Activated T-cell treated with anti-CD3 and anti-CD28 coated beads, Interleukin-2, amount 50 U/mL, for 4 hours (primary cell): ENCODE measurements at places on chromosomes 2 and 18. TPM values are rescaled to one million over a fixed set of nuclear protein-coding genes. Genes with fewer than 3 reads are reported as not detected.

- no peak for DNase-seq
These were observed 1531.9 kb upstream of the ACVR2A start for GRCh38 chr2:146312899-146313298.

DNA sequence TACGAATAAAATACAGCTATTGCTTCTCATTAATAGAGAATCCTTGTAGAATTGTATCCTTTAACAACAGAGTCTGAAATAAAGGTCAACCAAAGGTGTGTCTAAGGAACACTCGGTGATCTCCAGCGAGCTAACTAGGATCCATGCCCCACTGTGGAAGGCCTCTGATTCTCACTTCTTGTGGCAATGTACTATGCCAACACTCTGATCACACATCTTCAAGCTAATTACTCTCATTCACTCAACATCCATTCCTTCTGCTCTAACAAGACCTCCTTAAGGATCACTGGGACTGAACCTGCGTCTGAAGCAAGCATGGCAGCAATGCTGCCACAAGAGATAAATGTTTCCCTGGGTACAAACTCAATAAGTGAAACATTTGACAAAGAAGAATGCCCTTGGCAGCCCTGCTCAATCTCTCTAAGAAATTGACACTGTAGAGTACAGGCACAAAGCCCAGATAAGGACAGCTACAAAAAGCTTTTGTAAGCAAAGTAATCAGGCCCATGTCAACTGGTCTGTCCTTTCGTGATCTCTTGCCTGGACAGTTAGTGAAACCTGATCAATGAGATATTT, 74.6 kb upstream of the PARD3B start:
- no peak for DNase-seq

- DNase-seq: no peak
These were observed 843.2 kb upstream of the FANCL start for GRCh38 chr2:59084326-59084725.

DNA sequence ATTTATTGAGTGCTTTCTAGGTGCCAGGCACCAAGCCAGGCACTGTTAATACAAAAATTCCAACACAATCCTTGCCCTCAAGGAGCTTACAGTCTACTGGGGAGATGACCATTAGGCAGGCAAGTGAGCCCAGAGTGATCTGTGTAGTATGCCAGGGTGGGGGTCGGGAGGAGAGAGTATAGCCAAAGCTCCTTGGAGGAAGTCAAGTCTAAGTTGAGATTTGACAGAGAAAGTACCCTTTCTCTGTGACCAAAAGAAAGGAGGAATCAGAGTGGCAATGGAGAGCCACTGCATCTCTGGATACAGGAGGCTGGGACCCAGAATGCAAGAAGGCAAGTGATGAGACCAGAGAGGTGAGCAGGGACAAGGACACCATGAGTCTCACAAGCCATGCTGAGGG, 7.5 kb downstream of the ANKRD53 start:
- DNase-seq: no peak

GRCh38 chr2:235955664-235956063, 212.5 kb downstream of the GBX2 start:
- no peak for DNase-seq

DNA sequence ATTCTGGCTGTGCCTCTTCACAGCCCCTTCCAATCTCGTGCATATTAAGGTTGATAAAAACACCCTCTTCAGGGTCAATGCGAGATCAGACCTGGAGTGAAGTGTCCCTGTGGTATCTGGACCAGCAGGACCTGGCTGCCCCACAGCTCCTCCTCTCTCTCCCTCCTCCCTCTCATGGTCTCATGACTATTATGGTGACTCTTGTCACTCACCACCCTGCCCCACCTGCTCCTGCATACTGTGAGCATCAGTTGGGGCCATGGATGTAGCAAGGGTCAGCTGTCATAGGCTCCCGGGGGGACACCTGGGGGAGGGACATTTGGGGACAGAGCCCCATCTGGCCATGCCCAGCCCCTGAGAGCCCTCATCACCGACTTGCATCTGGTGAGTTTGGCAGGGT, 50.2 kb downstream of the ODC1 start:
- no peak for DNase-seq

- no peak for DNase-seq
These were observed 466.0 kb downstream of the RIT2 start for GRCh38 chr18:42649331-42650035.

DNA sequence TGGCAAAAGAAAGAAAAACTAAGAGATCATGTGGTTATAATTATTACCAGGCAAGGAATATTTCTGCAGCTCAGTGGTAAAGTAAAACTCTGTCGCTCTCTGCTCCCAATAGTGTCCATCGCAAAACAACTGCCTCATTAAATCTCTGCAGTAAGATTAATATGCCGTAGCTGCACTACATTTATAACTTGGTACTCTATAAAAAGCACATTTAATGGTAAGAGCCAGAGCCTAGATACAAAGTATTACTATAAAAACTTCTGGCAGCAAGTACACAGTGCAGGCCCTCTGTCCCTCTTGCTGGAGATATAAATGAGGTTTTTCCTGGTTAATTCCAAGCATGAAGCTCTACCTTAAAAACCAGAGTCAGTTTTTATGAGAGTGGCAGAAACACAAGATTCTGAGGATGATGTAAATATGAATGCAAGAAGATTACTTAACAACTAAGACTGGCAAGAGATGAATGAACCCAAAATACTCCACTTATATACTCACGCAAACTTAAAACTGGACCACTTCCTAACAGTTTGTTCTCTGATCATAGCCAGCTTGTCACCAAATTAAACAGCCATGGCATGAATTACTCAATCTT, 25.5 kb downstream of the ZNF521 start:
- DNase-seq: no peak

ANKRD30BL gene
- total RNA-seq: not detected

MROH2A gene
- total RNA-seq: not detected

- DNase-seq: no peak
These were observed 1.5 kb upstream of the IL1RL2 start for GRCh38 chr2:102185347-102185746.

CDH19 gene
- total RNA-seq: not detected

- no peak for DNase-seq
These were observed 54.8 kb downstream of the ZNF407 start for GRCh38 chr18:74652392-74652988.

DNA sequence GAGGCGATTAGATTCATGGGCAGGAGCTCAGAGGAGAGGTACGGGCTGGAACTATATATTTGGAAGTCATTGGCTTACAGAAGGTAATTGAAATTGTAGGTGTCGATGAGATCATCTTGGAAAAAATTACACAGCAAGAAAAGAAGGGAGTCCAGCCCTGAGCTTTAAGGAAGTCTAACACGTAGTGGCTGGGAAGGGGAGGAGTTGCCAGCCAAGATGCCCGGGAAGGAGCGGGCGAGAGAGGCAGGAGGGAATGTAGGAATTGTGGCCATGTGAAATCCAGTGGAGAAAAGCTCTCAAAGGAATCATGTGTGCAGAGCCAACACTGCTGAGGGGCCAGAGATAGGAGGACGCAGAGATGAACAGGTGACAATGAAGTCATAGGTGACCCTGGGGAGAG, 25.6 kb upstream of the SCYGR1 start:
- no peak for DNase-seq

GRCh38 chr2:177211169-177211568, 1.4 kb upstream of the HNRNPA3 start:
- no peak for DNase-seq

RALB gene
- total RNA-seq: 17.5 TPM

DNA sequence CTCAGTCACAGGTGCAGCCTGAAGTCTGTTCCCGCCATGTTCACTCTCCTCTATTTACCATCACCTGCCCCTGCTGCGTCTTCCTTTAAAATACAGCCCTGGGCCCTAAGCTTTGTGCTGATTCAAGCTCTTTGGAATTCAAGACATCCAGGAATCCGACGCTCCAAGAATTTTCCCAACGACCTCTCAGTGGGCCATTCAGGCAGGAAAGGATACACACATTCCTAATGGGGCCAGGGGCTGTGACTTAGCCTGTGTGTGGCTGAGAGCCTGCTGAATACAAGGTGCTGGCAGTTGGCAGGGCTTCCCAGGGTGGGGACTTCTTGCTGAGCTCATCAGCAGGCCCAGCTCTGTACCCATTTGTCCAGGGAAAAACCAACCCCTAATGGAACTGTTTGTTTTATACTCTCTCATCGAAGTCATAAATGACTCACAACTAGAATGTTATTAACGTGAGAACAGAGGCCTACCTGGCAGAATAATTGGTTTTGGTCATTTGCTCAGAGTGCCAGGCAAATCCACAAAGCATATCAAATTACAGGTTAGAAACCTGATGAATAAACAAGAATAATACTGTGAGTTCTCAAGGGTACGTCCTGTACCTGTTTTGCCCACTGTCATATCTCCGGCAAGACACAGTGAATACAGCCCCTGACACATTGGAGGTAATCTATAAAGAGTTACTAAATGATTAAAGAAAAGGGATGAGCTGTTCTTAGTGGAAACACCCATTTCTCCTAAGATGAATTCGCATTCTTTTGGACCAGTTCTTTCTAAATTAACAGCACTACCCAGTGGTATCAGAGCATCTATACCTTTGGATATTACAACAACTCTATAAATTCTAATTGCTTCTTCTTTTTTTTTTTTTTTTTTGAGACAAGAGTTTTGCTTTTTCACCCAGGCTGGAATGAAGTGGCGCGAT, 12.6 kb upstream of the KCMF1 start:
- no peak for DNase-seq

ZNF396 gene
- total RNA-seq: 0.29 TPM

HRH4 gene
- total RNA-seq: not detected

DNA sequence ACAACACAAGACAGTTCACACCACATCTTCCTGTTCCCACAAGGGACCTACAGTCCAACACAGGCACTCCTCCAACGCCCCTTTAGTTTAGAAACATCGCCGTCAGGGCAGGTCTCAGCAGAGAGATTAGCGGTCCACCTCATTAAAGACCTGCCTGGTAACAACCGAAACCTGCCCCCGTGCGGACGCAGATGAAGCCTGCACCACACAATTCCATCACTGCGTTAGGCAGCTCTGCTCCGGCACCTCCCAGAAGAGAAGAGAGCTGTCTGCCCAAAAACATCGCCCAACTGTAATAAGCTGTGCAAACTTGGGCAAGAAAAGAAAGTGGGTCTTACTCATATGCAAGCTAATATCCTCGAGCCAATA, 32.7 kb downstream of the ZNF516 start:
- no peak for DNase-seq

GAREM2 gene
- 3.2 TPM for total RNA-seq

- no peak for DNase-seq
These were observed 40.1 kb downstream of the GTF3C3 start for GRCh38 chr2:196759378-196759706.

DNA sequence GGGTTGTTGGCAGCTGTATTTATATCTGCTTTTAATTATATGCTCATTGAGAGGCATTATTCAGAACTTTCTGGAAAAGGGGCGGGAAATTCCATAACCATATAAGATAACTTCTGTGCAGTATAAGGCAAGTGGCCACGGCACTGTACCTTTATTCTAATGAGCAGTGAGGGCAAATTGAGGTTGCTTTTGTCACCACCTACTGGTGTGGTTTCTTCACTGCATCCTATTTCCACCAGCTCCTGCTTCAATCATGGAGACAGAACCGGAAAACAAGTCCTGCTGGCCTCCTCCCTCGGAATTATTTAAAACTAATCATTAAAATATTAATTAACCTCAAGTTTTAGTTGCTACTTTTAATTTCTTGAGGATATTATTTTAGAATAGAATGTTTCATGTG, 759.4 kb downstream of the CBLN2 start:
- no peak for DNase-seq

DNA sequence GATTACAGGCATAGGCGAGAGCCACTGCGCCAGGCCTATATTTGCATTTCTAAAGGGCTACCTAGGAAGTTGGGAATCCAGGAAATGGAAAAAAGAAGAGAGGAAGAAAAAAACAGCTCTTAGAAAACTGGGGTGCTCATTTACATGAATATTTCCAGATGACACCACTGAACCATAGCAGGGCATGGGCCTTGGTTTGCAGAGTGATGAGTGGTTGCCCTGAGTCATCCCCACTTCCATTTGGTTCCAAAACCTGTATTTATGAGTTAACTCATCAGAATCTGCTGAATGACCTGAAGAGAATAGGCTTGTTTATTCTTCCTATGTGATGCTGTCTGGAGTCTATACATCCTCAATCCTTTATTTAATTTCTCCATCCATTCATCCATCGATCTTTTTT, 36.2 kb downstream of the EHD3 start:
- DNase-seq: no peak

GRCh38 chr18:80065705-80066104, 31.5 kb downstream of the RBFA start:
- no peak for DNase-seq

CTNNA2 gene
- not detected for total RNA-seq

LRRC30 gene
- not detected for total RNA-seq

DNA sequence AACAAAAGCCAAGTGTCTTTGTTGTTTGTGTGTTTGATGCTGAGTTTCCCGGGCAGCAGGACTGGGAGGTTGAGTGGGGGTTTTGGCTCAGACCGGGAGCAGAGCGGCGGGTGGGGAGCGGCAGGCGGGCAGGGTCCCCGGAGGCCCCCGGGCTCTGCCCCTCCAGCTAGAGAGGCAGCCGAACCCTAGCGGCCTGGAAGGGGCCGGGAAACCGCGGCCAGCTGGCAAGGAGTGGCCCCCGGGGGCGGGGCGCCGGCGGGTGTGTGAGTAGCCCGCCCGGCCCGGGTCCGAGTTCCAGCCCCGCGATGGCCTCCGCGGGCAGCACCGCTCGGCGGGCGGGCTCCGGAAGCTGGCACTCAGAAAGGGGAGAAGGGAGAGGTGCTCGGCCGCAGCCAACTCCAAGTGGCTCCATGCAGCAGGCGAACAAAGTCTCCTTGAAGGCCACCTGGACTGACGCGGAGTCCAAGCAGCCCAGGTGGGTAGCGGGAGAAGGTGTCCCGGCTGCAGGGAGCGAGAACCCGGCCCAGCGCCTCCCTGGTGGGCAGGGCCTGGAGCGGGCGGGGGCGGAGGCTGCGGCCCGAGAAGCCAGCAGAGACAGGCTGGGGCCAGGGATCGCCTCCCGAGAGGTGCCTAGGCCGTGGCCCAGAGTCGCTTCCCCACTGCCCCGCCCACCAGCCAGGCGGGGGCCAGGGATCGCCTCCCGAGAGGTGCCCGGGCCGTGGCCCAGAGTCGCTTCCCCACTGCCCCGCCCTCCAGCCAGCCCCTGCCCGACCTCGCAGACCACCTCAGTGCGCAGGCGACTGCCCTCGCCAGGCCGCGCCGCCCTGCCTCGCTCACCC, at the start of gene ANKRD53:
Gene ANKRD53 (plus strand): TSS at position 290 of the 839 bp plus-strand sequence. CDS start 16 bp downstream, at position 306.
- DNase-seq: no peak

GRCh38 chr2:61737841-61738240, 116.0 kb downstream of the FAM161A start:
- DNase-seq: no peak
